ENCODE measurements at places on chromosomes 16 and 17.
A peak's percentile ranks its signal among the peaks of the same experiment; 100 is the strongest.

- DNase-seq: peak; percentile 88
These were observed 9.4 kb downstream of the GJC1 start for GRCh38 chr17:44820631-44821212.

GRCh38 chr17:33116021-33116551 is 124.4 kb downstream of the SPACA3 start:
- DNase-seq: no peak

GRCh38 chr16:50695017-50696000 is 1.9 kb downstream of the NOD2 start:
- DNase-seq: no peak

DNA sequence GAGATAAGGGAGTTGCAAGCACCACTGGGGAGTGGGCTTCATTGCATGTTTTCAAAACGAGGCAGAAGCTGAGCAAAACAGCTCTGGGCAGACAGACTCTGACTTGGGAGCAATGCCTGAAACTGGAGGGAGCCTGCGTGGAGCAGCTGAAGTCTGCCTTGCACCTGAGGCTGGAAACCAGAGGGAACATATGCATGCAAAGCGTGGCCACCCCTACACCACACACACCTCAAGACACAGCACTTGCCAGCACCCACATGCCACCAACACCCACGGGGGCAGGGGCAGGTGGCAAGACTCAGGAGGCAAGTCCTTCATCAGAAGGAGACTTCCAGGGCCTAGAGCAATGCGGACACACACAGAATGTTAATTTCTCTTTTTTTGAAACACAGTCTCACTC is 45.8 kb downstream of the COTL1 start:
- DNase-seq: no peak

DNA sequence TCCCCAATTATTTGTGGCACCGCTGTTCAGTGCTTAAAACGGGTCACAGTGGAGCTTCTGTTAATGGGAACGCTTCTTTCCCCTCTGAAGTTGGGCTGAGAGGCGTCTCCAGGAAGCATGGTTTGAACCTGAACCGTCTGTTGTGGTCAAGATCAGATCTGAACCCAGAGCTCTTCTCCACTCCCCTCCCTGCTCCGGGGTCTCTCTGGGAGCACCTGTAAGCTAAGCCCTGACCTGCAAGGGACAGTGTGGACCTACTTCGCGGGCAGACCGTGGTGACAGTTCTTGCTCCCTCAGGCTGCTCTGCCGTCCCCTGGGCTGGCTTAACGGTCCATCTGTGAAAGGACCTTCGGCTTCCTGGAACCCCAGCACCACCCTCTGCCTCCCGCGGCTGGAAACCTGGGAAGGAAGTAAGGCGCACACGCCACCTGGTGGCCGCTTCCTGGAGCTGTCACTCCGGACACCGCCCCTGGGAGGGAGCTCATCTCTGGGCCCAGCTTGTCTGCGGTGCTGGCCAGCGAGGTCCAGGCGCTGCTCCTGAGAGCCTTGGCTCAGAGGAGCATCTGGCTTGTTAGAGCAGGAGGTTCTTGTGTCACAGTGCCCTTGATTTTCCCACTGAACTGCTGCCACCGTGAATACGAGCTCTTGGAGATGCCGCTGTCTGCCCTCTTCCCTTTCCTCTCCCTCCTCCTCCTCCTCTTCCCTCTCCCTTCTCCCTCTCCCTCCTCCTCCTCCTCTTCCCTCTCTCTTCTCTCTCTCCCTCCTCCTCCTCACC is 518.5 kb upstream of the EEF2KMT start:
- peak; percentile 72 for DNase-seq

DNA sequence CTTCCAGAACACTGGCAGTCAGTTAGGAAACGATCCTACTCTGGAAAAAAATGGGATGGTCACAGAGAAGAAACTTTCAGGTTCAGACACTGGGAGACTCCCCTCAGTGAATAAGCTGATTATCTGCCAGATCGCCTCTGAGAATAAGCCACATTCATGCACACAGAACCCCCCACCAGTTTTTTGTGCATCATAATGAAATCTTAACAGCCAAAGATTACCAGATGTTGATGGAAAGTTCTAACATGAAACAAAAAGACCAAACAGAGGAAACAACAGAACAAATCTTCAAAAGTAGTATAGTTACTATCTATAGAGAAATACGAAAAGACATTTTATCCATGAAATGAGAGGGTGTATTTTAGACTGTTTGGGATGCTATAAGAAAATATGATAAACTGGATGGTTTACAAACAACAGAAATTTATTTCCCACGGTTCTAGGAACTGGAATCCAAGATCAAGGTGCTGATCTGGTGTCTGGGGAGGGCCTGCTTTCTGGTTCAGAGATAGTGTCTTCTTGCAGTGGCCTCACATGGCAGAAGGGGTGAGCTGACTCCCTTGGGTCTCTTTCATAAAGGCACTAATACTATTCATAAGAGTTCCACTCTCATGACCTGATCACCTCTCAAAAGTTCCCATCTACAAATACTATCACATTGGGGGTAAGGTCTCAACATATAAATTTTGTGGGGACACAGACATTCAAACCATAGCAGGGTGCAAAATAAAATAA is 8.0 kb upstream of the AMZ2 start:
- no peak for DNase-seq

DNA sequence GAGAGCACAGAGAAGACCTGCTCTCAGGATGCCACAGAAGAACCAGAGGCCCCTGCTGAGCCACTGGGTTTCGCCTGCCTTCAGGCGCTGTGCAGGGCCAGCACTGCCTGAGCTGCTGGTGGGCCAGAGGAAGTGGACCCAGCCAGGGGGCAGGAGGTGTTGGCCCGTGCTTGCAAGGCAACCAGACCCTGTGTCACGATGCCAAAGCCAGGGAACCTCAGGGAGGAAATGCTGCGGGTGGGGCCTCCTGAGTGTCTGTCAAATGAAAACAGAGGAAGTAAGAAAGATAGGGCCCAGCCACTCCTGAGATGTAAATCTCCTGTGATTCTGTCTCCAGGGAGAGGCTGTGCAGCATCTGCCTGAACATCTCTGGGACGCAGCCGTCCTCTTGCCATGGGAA is 58.1 kb upstream of the ADORA2B start:
- DNase-seq: no peak

DNA sequence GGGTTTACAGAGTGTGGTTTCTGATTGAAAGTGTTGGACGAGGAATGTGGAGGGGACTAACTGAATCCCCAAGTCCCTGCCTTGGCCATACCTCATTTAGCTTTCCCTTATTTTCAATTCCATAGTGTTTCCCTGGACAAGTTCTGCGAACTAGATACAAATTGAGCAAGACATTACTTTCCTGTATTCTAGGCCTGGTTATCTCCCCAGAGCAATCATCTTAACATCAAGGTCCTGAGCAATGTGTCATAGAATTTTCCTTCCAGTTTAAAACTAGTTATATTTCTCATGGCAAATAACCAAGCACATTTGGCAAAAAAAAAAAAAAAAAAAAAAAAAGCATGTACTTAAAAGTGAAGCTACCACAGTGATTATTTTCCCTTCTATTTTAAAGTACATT is 330.1 kb downstream of the CDH11 start:
- DNase-seq: no peak

GRCh38 chr17:65947831-65948230 is 244.1 kb downstream of the CEP112 start:
- no peak for DNase-seq

DNA sequence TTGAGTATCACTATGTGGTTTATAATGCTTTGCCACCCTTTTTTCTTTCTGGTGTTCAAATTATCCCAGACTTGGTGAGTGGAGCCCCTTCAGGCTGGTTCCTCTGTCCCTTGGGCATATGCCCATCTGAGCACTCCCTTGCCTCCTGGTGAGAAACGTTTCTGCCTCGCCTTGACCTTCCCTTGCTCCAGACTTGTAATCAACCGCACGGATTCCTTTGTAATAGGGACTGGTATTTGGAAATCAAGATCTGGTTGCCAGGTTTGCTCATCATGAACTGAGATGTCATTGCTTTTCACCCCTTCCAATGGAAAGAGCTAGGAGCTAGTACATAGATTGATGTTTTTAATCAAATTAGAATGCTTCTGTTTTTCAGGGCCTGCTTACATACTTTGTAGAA is 43.7 kb downstream of the SEC14L1 start:
- peak; percentile 33 for DNase-seq

GRCh38 chr16:66030036-66030435 is 336.5 kb upstream of the CDH5 start:
- DNase-seq: no peak

DNA sequence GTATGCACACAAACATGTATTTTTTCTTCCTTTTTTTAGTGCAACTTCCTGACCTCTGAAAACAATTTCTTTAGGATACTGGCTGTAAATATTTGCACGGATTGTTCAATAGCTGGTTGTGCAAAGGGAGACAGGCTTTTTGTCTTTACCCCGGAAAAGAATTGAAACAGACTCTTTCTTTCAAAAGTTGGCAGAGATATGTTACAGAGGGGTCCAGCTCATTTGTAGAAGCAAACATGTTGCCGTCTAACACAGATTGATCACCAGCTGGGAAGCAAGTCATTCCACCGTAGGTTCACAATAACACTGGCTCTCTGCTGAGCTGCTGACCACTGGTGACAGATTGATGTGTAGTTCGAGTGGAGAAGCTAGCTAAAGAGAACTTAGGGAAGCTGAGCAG is 130.9 kb downstream of the STX8 start:
- DNase-seq: no peak

DNA sequence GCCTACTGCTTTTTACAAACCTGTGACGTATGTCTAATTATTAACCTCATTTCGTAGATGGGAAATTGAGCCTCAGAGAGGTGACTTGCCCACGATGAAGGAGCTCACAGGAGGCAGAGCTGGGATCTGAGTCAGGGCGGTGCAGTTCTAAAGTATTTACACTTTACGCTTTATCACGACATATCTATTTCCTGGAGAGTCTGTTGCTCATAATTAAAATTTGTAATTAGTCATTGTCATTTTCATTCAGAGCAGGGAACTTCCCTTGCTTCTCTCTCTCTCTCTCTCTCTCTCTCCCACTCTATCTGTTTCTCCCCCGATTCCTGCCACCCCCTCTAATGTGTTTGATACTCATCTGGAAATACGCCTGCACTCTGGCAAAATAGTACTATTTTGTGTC is 5.9 kb downstream of the SLC5A11 start:
- no peak for DNase-seq

GRCh38 chr17:73142872-73143381 is 21.9 kb upstream of the SSTR2 start:
- DNase-seq: peak; percentile 32

- no peak for DNase-seq
These were observed 3.1 kb downstream of the ADAD2 start for GRCh38 chr16:84194018-84194417.

DNA sequence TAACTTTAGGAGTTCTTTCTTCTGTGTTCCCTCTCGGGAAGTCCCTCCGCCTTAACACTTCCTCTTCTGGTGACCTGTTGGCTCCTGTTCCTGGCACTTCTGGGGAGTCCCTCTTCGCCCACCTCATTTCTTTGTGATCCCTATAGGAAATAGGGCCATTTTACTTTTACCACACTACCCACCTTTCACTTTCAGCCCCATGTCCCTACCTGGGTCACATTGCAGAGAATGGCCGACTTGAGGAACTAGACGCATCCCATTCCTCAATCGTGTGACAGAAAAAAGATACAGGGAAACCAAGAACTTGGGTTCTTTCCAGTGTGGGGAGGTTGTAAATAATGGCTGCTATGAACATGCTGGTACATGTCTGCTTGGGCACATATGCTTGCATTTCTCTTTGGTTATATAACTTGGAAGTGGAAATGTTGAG is 6.6 kb downstream of the IL21R start:
- no peak for DNase-seq

DNA sequence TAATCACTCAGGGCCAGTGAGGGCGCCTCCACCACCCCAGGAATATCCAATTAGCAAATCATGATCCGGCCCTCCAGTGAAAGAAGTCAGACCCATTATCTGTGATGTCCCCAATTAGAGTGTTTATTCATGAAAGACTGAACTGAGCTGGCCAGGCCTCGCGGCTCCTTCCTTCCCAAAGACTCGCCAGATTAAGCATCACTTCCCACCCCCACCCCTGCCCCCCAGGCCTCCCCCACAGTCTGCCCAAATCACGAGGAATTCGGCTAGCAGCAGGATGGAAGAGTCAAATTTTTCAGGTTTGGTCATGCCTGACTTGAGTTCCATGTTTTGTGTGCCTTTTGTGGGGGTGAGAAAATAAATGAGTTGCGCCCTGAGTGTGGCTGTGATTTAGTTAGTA is 298.4 kb upstream of the SALL1 start:
- DNase-seq: no peak

DNA sequence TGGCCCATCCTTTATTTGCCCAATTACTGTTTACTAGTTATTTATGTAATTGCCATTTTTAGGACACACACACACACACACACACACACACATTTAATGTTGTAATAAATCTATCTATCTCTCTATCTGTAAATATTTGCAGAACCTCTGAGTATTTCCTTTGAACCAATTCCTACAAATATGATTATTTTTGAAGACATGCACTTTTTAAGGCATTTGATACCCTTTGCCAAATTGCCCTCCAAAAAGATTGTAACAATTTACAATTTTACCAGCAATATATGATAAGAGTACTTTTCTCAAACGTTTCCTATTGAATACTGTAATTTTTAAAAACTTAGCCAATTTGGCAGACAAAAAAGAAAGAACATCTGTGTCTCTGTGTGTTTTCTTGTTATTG is 143.8 kb upstream of the FOXF1 start:
- no peak for DNase-seq

GRCh38 chr17:3809135-3809534 is 8.1 kb upstream of the ITGAE start:
- no peak for DNase-seq

DNA sequence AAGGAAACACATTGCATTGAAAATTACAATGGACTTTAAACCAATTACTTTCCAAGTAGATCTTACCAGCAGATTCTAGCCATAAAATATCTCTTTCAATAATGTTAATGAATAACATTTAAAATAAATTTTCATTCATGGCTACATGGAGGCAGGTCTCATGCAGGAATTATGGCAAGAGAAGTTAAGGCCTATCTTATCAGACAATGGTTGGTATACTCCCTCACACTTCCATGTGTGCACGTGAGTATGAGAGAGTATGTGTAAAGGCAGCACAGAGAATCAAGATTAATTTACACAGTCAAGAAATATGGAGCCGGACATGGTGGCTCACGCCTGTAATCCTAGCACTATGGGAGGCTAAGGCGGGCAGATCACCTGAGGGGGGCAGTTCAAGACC is 76.5 kb downstream of the HELZ start:
- DNase-seq: no peak

DNA sequence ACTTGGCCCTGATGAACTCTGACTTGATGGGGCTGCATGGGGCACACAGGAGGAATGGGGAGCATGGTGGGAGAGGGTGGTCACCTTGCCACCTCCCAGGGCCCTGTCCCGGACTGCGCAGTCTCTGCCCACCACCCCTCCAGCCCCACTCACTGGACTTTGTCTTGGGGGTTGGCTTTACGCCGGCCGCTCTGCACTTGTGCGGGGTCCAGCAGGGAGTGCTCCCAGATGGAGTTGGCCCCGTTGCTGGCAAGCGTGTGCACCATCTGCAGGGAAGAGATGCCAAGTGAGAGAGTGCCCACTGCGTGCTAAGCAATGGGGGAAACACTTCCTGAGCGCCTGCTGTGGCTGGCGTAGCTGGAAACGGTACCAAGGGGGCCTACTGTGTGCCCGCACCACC is 6.7 kb downstream of the GIT1 start:
- DNase-seq: no peak

All from GM03348 (cell line).